Hematopoietic multipotent progenitor cell treated with erythropoietin and hydrocortisone succinate and interleukin-3 and kit ligand, for 6 days (in vitro differentiated cells): ENCODE measurements at places on chromosomes 11 and 22.
A peak's percentile ranks its signal among the peaks of the same experiment; 100 is the strongest.

- no peak for DNase-seq
Measured at GRCh38 chr11:7457211-7457610, 28.1 kb upstream of the OLFML1 start.

- DNase-seq, result no peak
Measured at GRCh38 chr11:76797341-76798201, 14.4 kb downstream of the TSKU start.

GRCh38 chr11:93432247-93432646 lies 101.7 kb downstream of the DEUP1 start:
- no peak for DNase-seq

DNA sequence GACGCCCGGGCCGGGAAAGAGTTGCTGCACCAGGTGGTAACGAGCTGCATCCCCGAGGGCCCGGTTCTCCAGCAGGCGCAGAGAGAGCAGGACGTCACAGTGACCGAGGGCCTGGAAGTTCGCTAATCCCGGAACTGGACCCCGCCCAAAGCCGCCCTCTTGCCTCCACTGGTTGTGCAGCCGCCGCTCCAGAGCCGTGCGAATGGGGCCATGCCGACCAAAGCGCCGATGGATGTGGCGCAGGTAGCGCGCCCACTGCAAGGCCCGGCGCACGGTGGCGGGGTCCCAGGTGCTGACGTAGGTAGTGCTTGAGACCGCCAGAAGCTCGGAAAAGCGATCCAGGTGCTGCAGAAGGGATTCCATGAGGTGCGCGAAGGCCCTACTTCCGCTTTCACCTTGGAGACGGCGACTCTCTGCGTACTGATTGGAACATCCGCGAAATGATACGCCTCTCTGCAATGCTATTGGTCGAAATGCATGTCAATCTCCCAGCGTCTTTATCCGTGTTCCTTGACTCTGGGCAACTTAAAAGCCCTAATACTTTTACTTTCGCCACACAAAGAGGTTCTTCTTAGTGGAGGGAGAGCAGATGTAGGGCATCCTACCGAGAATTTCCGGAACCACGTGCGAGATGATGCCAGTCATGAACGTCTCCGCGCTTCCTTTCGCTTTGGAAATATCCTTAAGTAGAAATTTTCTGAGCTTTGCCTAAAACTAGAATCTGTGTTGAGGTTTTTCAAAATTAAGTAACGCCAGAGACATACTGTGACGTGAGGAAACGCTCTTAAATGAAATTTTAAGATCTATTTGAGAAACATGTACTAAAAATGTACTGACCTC lies at the start of gene FANCF:
FANCF (minus strand) TSS at position 376 of the 840 bp plus-strand sequence; CDS start at position 363, 13 bp downstream.
- peak; percentile 98 for DNase-seq

GRCh38 chr11:124740277-124740882 lies 638 bp downstream of the NRGN start:
- DNase-seq, result peak; percentile 46

DNA sequence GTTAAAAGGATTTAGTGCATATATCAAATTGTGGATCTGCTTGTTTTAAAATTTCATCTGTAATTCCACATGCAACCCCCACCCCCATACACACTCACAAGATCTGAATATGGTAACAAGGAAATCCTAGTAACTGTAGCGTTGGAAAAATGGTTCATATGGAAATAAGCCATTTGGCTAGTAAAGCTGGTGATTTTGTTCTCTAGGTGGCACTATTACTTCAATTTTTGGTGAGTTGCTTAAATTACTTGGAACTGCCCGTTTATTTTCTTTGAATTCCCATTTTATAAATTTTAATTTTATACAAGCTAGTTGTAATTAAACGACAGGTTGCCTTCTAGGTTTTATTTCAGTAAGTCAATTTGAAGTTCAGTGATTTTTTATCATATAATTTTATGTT lies 5.3 kb downstream of the BDNF start:
- DNase-seq, result peak; percentile 21

DNA sequence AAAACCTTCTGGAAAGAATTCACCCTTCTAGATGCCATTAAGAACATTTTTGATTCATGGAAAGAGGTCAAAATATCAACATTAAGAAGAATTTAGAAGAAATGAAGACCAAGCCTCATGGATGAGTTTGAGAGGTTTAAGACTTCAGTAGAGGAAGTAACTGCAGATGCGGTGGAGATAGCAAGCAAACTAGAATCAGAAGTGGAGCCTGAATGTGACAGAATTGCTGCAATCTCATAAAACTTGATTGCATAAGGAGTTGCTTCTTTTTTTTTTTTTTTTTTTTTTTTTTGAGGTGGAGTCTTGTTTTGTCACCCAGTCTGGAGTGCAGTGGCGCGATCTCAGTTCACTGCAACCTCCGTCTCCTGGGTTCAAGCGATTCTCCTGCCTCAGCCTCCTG lies 51.6 kb downstream of the MS4A13 start:
- peak; percentile 64 for DNase-seq

DNA sequence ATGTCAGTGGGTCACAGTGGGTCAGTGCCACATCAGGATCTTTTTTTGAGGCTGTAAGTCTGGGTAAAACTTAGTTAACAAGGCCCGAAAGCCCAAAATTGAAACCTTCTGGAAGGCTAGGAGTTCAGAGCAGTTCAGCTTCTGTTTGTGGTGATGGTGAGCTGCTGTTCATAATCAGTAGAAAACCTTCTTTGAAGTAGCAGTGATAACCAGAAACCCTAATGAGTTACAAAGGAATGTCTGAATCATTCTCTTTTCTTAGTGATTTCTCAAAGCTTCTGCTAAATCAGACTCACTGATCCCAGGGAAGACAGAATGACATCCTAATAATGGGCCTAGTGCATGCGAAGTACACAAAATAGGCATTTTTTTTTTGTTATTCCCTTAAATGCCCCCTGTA lies 124.7 kb downstream of the PARVA start:
- DNase-seq, result no peak

GRCh38 chr11:35106595-35106994 lies 32.4 kb upstream of the CD44 start:
- no peak for DNase-seq
